Activated T-helper 9 cell treated with anti-CD3 and anti-CD28 coated beads, Interleukin-2, amount 50 U/mL, for 16 hours (primary cell): ENCODE measurements at places on chromosomes 11 and 22.

DNA sequence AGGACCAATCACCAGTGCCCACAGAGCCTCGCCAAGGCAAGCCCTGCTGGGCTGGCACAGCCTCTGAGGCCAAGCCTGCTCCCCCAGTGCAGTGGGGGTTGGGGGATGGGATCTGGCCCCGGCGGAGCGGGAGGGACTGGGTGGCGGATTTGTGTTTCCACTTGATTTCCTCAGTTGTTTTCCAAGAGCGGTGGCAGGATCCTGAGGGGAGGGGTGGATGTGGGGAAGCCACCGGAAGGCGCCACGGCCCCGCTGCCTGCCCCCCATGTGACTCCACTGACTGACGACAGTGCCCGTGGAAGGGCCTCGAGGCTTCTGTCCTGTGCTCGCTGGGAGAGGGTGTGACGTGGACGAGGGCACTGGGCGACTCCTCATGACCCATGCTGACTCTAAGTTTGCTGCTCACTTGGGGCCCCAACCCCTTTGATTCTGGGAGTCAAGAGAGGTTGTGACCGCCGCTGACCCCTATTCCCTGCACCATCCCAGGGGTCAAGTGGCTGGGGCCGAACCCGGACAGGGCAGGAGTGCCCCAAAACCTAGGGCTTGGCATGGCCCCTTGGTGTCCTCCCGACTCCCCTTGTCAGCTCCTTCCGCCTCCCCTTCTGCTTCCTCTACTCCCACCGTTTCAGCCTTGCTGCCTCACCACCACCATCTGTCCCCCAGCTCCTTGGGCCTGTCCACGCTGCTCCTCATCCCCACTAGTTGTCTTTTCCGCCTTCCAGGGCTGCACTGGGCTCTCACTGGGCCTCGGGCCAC, 23.5 kb upstream of the PICK1 start:
- no peak for DNase-seq

- DNase-seq, result no peak
These were observed 1.9 kb upstream of the GCAT start for GRCh38 chr22:37805810-37806277.

DNA sequence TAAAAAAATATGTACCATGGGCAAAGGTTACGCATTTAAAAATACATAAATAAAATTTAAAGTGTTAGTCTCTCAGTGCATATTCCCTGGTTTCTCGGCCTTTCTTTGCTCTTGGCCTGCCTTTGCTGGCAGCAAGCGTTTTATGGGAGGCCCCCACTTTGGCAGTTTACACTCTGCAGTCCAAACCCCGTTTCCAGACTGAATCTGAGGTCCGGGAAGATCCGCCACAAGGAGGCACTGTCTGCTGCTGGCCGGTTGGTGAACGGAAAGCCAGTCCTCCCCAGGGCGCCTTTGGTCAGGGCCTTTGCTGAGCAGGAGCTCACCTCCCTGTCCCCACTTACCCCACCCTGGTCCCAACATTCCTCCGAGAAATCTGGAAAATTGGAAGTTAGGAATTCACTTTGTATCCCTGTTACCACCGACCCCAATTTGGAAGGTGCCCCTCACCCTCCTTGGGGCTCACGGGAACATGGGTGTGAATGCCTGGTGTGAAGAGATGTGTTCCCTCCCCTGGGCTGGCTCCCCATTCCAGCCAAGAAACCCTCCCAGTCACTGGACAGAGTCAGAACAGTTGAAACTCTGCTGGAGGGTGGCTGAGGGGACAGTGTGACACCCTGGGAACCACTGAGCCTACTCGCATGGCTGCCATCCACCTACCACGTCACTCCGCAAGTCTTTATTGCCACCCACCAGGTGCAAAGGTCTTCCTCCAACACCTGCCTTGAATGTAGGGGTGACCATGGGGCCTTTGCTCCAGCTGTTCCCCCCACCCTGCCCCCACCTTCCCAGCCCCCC, 9.4 kb upstream of the SF1 start:
- no peak for DNase-seq

- no peak for DNase-seq
These were observed 452.6 kb downstream of the LUZP2 start for GRCh38 chr11:24949406-24949805.

DNA sequence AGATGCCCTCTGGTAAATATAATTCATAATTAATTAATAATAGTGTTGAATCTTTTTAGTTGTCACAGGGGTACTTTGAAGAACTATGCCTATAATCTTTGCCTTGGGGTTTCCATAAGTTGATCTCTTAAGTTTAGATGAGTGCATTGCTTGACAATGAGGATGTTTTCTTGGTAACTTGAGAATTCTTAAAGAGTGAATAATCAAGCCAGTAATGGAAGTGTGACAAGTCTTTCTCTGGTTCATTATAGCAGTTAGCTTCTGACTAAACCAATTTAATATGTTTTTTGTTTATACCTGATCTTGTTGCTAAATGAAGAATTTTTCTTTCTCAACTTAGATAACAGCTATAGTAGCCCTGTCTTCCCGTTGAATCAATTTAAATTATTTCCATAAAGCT, 46.2 kb downstream of the ATXN10 start:
- DNase-seq, result no peak

DNA sequence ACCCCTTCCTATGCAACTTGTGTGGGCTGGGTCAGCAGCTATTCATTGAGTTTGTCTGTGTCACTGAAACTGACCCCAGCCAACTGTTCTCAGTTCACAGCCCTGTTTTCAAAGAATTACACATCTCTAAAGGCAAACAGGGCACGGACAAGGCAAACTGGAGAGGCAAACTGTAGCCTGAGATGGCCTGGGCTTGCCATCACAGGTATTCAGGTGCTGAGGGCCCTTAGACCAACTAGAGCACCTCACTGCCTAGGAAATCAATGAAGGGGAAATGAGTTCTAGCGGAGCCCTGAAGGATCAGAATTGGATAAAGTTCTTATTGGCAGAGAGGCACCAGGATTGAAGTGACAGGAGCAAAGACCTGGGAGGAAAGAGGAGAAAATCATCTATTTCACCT, 24.0 kb downstream of the PIK3IP1 start:
- DNase-seq, result no peak

DNA sequence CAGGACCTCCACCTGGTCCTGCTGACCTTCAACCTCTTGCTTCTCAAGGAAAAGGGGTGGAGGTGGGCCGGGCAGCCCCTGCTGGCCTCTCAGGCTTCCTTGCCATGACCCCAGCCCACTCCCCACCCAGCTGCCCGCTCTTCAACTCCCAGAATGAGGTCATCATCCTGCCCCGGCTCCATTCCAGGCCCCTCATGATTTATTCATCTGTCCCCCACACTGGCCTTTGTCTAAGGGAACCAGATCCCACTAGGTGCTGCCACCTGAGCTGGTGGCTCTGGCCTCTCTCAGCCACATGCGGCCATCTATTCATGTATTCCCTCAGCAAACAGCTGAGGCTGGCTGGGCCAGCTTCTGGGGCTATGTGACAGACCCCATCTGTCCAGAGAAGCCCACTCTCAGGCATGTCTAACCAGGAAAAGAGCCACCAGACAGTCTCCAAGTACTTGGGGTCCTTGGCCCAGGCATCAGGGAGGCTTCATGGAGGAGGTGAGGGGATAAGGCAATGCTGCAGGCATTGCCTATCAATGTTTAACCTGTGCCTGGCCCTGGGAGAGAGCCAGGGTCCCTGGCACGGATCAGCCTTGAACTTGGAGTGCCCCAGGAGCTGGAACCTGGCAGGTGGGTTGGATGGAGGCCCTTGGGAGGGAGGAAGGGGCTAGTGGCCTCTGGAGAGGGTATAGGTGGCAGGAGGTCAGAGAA, 2.2 kb upstream of the CABP2 start:
- no peak for DNase-seq

DNA sequence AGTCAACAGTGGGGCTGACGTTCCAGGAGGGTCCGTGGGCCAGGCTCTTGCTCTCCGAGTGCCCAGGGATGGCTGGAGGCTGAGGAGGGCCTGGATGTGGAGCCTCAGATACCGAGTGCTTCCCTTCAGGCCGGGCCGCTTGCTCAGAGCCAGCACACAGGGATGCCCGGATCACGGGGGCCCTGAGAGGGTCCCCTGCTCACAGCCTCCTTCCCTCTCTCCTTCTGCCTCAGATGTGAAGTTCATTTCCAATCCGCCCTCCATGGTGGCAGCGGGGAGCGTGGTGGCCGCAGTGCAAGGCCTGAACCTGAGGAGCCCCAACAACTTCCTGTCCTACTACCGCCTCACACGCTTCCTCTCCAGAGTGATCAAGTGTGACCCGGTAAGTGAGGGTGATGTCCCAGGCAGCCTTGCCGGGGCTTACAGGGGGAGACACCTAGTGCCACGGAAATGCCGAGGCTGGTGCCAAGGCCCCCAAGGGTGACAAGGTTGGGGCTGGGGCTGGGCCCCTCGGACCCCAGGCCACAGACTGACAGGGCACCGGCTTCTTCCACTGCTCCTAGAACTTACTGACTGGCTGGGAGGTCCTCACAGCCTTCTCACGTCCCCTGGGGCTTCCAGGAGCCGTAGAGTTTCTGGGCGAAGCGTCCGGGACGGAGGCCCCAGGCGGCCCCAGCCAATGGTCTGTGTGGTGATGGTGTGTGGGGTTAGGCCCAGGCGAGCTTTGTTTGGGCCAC, 7.0 kb downstream of the CCND1 start:
- DNase-seq, result no peak

DNA sequence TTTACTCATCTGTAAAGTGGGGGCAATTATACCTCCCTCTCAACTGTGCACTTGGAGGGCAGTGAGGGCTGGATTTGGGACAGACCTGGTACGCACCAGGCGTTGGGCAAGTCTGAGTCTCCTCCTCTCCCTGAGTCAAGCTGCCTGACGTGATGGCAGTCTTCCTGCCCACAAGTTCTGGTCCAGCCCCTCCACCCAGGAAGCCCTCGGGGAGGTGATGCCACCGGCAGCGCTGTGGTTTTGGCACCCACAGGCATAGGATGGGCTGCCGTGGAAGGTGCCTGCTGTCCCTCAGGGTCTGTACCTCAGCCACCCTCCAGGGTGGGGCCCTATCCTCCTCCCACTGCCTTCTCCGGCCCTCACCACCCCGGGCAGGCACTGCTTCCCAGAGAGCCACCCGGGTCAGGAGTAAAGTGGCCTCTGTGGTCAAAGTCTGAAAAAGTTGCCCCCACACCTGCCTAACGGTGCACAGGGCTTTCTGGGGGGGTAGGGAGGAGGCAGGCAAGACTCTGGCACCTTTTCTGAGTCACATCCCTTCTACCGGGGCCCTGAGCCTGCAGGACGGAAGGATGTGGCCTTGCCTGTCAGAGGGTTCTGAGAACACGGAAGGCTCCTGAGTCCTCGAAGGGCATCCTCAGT, 6.5 kb upstream of the APOBEC3H start:
- peak; percentile 78 for DNase-seq

DNA sequence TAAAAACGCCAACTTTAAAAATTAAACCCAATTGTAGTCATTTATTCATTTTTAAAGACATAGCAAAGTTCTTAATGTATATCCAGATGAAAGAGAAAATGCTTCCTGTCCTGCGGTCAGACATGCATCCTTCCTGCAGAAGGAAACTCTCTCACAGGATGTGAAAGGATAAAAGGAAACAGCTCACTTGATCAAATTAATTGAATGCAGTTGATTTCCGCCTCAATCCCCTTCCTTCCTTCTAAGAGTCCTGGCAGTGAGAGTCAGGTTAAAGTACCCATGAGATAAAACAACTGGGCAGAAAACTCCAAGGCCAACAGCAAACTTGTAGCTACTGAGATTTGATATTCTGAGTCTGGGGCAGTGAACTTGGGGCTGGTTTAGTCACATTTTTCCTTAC, 38.5 kb downstream of the CWC15 start:
- DNase-seq, result no peak

DNA sequence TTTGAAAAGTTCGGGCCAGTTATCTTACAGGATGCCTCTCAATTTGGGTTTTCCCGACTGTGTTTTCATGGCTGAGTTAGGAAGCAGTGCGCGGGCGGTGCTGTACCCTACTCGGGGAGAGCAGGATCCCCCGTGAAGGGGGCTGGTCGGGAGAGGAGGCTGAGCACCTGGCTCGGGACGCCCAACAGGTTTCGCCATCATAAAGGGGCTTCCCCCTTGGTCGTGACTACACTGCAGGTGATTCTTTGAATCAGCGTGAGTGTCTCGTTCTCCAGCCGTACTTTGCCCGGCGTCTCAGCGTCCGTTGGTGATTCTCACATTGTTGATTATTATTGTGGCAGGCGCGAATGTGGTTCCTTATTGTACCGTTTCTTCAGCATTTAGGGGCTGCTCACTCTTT, 46.6 kb downstream of the ST14 start:
- no peak for DNase-seq

DNA sequence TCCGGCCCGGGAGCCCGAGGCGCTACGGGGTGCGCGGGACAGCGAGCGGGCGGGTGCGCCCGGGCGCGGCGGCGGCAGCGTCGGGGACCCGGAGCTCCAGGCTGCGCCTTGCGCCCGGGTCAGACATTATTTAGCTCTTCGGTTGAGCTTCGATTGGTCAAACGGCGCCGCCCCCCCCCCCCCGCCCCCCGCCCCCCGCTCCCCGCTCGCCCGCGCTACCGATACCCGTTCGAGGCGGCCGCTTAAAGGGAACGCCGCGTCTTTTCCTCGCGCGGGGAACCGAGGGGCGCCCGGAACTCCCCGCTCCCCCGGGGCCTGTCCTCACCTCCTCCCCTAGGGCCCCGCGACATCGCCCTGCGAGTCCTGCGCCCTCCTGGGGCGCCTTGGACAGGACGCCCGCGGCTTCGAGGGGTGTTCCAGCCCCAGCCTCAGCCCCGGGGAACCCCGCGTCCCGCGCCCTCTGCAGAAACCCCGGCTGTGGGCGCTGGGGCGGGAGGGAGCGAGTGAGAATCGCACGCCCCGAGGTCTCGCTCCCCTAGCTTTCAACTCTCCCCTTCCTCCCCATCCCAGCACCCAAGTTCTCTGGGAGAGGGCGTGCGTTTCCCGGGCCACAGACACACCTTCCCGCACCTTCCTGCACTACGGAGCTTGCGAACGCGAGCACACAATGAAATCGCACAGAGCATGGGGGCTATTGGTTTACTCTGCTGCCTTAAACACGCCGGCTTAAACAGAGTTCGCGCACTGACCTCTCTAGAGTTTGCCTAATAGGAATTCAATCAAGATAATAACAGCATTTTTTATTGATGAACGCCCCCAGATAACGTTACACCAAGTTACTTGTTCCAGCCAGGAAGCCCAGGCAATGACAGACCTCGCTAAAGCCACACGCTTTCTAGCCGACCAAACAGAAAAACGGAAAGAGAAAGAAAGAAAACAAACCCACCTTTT, at the start of gene BDNF:
Gene BDNF, minus strand, starts transcription at position 105 of the 951 bp plus-strand sequence. CDS start 41,891 bp downstream, outside the sequence.
- DNase-seq, result no peak

GRCh38 chr11:111531136-111531535, 9.4 kb upstream of the LAYN start:
- DNase-seq, result no peak

- DNase-seq, result no peak
These were observed 30.3 kb downstream of the KREMEN1 start for GRCh38 chr22:29103121-29103520.

DNA sequence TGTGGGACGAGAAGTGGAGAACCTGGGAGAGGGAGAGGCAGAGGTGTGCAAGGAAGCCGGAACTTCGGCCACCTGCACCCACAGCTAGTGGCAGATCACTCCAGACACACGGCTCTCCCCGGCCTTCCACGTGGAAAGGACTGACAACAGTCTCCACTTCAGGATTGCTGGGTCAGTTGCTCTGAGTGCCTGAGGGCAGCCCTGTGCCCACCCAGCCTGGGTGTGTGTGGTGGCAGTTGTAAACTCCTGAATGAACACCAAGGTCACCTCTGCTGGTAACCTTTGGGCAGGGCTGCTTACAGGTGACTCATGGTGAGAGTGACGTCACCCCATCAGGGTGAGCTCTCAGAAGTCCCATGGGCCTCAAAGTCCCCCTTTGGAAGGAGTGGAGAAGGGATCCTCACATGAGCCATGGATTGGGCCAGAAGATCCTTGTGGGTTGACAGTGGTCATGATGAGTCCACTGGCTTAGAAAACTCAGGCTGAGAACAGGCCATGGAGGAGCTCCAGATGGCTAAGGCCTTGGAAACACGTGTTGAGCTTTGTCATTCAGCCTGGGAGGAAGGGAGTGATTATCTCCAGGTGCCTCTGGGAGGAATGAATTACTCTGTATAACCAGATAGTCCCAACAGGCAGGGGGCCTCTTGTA, 71.3 kb downstream of the BCR start:
- no peak for DNase-seq
